RWPE1 (cell line): ENCODE measurements at places on chromosomes 2 and 18.
A peak's percentile ranks its signal among the peaks of the same experiment; 100 is the strongest.

GRCh38 chr2:152635635-152636298 is 81.5 kb downstream of the PRPF40A start:
- DNase-seq = peak; percentile 33

- no peak for DNase-seq
These were observed 93.9 kb downstream of the VWC2L start for GRCh38 chr2:214504599-214505376.

- no peak for DNase-seq
These were observed 61.0 kb downstream of the TMEM163 start for GRCh38 chr2:134657650-134658250.

DNA sequence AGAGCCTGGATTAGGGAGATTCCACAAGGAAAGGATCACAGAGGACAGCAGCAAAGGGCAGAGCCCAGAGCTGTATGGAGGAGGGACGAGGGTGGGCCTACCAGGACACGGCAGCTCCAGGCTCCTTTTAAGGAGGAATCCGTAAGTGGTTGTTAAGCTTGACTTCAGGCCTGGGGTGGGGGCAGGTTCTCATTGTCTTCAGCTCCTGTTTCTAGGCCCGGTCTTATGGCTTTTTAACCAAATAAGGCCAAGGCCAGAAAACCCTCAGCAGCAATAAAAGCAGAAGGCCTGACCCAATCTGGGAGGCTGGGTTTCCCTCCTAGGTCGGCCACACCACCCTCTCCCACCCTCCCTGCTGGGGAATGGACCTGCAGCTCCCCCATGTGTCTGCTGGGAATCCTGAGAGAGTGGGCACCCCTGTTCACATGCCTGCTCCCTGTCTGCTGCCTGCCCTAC is 111.2 kb downstream of the PLB1 start:
- no peak for DNase-seq

- no peak for DNase-seq
These were observed 26.7 kb upstream of the NPAS2 start for GRCh38 chr2:100793220-100793619.

DNA sequence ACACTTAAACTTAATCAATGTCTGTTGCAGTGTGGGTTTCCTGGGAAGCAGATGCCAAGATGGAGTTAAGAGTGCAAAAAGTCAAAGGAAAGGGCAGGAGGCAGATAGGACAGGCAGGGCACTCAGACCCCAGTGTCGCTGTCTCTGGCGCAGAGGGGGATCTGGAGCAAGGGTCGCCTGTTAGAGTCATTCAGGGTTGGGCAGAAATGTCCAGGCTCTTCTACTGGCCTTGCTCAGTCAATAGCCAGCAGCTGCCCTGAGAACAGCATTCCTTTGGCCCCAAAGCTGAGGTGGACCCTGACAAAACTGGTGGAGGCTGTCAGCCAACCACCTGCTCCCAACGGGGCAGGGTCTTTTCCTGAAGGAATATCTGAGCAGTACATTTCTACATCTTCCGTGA is 97.1 kb upstream of the SLC66A3 start:
- no peak for DNase-seq

DNA sequence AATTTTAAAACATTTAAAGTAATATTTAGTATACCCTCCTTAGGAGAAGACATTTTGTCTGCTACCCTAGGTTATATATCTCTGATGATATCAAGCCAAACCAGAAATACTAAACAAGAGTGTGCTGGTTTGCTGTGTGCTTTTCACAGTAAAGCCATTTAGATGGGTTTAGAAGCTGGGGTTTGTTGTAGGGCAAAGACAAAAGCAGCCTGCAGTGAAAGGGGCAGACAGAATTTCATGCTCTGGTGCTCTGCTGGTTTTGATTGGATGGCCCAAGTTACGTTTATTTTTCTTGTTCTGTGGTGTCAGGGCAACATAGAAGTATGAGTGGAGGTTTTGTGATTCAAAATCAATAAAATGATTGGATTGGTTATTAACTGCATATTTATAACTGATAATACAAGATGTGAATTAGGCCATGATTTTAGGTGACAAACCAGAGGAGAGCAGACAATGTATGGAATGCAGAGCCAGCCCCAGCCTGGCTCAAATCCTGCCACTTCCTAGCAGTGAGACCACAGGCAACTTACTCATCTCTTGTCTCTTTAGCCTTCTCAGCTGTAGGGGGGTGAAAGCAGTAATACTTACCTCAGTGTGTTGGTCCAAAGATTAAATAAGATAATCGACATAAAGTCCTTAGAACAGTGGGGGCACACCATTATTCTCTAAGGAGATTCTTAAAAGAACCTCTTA is 30.9 kb upstream of the IER3IP1 start:
- no peak for DNase-seq

GRCh38 chr2:61910603-61911002 is 5.1 kb downstream of the COMMD1 start:
- DNase-seq = no peak

DNA sequence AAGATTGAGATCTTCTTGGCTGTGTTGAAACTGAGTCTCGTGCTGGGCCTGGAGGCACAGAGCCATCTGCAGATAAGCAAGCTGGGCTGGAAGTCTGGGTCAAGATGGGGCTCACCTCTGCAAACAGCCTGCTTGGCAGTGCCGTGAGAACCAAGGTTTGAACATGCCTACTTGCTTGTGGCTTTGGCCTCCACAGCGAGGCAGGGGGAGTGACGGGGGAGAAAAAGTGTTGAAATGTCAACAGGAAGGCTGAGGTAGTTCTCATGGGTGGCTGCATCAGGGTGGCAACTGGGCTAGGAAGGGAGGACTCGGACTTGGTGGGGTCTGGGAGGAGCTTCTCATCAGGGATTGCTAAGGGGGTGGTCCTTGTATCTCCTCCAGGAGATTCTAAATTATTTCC is 99.7 kb downstream of the THNSL2 start:
- DNase-seq = no peak

- no peak for DNase-seq
These were observed 111.3 kb downstream of the RIF1 start for GRCh38 chr2:151520976-151521375.

GRCh38 chr2:239381709-239382134 is 19.1 kb downstream of the HDAC4 start:
- DNase-seq = no peak

DNA sequence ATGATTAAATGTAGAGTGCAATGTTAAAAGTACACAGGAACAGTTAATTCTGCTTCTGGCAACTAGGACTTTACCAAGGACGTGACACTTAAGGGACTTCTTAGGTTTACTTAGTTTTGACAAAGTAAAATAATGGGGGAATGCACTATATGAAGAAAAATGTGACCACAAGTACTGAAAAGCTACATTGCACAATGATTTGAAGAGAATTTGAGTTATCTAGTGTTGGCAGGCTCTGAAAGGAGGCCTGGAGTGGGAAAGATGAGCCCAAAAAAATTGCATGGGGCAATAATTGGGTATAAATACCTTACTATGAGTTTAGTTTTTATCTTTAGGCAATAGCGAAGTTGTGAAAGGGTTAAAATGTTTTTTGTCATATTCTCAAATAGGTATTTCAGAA is 173.7 kb downstream of the DOK6 start:
- no peak for DNase-seq

- DNase-seq = no peak
These were observed 229.9 kb downstream of the ALK start for GRCh38 chr2:29691391-29691950.

- DNase-seq = no peak
These were observed 273 bp upstream of the NXPH2 start for GRCh38 chr2:138780446-138780880.
